Inflammatory macrophage (primary cell): ENCODE measurements at places on chromosomes 12 and 14.

- peak; percentile 3 for DNase-seq
These were observed 471.7 kb upstream of the SYT1 start for GRCh38 chr12:78392918-78393317.

DNA sequence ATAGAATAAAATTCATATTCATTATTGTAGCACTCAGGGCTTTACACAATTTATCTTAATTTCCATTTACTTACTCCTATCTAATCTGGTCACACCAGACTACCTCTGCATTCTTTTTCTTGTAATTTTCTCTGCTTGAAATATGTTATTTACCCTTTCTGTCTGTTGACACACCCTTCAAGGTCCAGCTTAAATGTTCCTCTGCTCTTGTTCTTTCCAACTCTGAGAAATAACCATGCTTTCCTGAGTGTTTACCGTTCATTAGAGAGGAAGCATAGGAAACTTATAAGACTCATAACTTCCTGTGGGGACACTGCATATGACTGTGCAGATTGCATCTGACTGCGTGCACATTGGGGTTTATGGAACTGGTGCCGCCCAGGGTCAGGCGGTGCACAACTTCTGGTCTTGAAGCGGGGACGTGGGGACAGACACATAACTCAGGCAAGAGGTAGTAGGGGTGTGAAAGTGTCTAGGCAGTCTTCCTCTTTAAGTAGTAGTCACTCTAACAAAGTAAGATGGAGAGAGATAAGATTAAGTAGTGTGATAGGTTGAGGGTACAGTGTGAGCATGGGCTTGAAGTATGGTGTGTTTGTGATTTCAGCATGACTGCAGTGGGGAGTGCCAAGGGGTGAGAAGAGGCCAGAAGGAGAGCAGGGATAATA lies 42.6 kb upstream of the FOXJ2 start:
- DNase-seq = peak; percentile 97

DNA sequence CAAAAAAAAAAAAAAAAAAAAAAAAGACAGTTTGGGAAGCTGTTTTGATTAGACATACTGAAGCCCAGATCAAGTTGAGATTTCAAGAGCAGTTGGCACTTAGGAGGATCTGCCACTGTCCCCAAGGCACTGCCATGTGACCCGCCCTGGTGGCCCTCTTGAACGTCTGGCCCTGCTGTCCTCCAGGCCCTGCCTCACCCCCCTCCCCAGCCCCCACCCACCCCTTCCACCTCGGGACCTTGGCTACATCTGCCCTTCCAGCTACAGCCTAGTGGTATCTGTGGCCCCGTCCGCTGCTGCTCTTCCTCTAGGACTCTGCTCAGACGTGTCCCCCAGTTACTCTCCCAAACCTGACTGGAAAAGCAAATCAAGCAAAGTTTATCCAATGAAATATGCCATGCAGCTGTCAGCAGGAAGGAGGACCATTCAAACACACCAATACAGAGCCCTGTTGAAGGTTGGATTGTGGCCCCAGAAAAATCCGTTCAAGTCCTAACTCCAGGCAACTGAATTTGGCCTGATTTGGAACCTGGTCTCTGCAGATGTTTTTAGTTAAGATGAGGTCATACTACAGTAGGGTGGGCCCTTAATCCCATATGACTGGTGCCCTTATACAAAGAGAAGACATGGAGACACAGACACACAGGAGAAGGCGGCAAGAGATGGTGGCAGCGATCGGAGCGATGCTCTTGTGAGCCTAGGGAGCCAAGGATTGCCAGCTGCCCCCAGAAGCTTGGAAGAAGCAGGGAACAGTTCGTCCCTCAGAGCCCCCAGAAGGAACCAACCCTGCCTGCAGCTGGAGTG lies 17.7 kb downstream of the SLC25A29 start:
- DNase-seq = no peak

DNA sequence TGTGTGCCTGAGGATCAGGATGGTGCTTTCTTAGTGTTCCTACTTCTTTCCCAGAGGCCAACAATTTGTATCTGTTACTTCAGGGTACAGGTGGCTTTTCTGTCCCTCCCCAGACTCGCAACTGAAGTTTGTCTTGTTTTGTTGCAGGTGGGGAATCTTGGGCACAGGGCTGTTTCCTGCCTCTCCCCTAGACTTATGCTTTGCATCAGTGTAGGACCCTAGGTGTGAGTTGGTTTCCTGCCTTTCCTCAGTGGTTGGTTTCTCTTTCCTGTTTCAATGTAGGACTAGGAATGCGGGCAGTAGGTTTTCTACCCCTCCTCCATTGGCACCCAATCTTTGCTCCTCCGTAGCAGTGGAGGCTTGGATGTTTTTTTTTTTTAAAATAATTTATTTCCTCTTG lies 87.0 kb downstream of the TRMT5 start:
- DNase-seq = no peak

- DNase-seq = peak; percentile 81
These were observed 11.5 kb upstream of the ULK1 start for GRCh38 chr12:131882804-131883520.

- peak; percentile 81 for DNase-seq
These were observed 8.1 kb upstream of the IRF2BPL start for GRCh38 chr14:77036484-77037214.

DNA sequence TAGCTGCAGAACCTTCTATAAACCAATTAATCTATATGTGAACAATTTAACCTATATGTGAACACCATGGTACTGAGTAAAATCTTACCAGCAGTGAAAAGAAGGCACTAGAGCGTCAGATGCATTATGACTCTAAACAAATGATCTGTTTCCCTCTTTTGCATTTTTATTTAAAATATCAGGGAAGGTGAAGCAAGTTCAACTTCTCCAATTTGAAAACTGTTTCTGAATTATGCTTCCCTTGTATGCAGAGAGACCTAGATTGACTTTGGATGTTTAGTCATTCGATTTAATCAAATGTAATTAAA lies 80.9 kb downstream of the DAD1 start:
- peak; percentile 43 for DNase-seq

- peak; percentile 30 for DNase-seq
These were observed 39.2 kb upstream of the EEA1 start for GRCh38 chr12:92968176-92968813.

GRCh38 chr12:3042394-3042793 lies 34.8 kb upstream of the TSPAN9 start:
- DNase-seq = peak; percentile 12

- DNase-seq = no peak
These were observed 19.6 kb downstream of the ALDH1L2 start for GRCh38 chr12:105064564-105065178.

- peak; percentile 98 for DNase-seq
These were observed at the start of gene SDSL for GRCh38 chr12:113422030-113422885. TSS of gene SDSL (plus strand) at chr12:113422380. CDS start at chr12:113427983, 5,603 bp downstream.

GRCh38 chr12:101166866-101167265 lies 43.2 kb downstream of the SLC5A8 start:
- DNase-seq = no peak

- DNase-seq = no peak
These were observed 10.1 kb downstream of the KRT80 start for GRCh38 chr12:52181746-52182145.

GRCh38 chr12:10715491-10715890 lies 7.6 kb downstream of the YBX3 start:
- no peak for DNase-seq

- DNase-seq = no peak
These were observed 6.0 kb upstream of the SLC24A4 start for GRCh38 chr14:92316937-92317336.

DNA sequence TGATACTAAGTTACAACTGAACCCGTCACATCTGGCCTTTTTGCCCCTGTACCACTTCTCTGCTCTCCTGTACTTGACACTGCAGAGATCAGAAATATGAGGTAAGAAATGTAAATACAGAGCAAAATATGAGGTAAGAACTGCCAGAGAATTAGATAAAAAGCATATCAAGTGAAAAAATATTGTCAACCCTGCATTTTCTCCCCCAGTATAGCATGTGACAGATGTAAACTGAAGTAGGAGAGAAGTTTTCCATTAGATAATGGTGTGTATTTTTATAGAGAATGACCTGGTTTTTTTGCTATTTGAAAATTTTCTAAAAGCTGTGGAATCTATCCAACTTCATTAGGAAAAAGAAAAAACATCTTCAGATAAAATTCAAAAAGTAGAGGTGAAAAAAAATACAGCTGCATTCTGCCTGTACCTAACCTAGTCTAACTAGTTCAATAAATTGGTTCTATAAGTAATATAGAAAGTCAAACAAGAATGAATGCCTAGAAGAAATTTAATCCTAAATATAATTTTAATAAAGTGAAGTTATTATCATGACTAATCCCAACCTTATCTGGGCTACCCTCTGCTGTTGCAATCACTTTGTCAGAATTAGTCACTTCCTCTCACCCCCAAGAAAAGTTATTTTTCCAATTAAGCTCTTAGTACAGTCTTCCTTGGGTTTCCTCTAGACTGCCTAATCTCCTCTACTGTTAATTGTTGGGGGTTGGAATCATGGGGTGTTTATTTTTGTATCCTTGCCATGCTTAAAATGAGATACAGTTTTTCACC lies 210.0 kb downstream of the RASSF9 start:
- DNase-seq = peak; percentile 26

- DNase-seq = no peak
These were observed 795.5 kb downstream of the AACS start for GRCh38 chr12:125860672-125861288.

- DNase-seq = no peak
These were observed 1084.8 kb upstream of the ATXN7L3B start for GRCh38 chr12:73452672-73453469.

- DNase-seq = peak; percentile 47
These were observed 47.3 kb upstream of the PAWR start for GRCh38 chr12:79737875-79738718.

DNA sequence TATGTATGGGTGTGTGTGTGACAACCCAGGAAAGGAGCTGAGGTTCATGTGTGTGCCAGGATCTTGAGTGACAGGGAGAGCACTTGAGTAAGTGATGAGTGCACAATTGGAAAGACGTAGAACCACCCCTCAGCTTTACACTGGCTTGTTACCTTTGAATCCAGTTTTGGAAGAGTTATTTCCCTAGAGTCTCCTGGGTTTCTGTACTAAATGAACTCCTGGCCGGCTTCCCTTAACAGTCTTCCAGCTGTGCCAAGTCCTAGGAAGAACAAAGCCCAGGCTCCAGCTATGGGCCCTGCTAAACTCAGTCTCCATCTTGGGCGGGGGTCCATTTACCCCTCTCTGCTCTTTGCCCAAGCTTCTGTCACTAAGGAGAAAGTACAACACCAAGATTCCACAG lies 19.7 kb upstream of the NR1H4 start:
- DNase-seq = no peak
